ENCODE measurements at places on chromosomes 3 and 15.

- no peak for DNase-seq
Observed at GRCh38 chr15:35931799-35932341, 385.9 kb upstream of the DPH6 start.

DNA sequence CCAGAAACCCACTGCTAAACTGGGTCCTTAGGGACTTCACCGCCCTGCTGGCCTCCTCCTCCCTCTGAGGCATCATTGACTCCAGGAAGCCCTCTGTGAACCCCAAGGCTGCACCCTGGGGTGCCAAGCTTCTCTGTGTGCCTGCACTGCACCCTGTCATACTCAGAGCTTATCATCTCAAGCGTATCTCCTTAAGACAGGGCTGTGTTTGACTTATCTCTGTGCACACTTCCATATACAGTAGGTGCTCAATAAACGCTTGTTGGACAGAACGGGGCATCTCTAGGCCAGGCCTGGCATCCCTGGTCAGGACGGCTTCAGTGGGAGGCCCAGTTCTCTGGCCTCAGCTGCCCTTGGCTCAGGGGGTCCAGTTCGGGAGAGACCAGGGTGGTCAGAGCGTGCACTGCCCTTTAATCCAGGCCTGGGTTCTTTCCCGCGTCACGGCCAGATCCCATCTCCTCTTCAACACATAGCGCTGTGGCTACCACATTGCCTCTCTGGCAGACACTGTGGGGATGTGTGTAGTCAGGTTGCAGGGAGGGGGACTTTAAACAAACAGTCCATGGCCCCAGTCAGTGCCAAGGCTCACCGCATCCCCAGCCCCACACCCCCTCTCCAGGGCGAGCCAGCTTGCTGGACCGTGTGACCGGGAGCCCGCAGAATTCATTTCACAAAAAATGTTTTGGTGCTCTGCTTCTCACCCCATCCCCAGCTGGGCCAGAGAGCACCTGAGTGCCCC, 33.4 kb downstream of the MAGEF1 start:
- DNase-seq = no peak

- no peak for DNase-seq
Observed at GRCh38 chr15:71510763-71511162, 299.6 kb upstream of the NR2E3 start.

GRCh38 chr3:97306226-97306625, 458.3 kb upstream of the ARL6 start:
- no peak for DNase-seq

DNA sequence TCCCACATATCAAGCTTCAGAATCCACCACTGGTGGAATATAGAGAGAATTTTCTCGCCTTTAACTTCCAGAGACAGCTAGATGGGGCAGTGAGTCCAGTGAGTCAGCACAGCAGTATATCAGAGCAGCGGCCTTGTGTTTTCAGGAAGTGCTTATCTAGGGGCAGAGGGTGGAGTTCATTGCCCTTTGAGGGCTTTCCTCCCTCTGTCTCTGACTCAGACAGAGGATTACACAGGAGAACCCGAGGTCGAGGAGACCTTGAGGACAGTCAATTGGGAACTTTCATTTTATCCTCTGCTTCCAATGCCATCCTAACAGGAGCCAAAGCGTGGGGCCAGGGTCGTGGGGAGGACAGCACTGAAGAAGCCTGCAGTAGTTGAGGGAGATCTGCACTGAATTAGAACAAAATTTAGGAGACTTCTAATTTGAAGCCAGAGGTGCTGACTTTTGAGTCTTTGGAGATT, 109.6 kb upstream of the UMPS start:
- peak; percentile 61 for DNase-seq

DNA sequence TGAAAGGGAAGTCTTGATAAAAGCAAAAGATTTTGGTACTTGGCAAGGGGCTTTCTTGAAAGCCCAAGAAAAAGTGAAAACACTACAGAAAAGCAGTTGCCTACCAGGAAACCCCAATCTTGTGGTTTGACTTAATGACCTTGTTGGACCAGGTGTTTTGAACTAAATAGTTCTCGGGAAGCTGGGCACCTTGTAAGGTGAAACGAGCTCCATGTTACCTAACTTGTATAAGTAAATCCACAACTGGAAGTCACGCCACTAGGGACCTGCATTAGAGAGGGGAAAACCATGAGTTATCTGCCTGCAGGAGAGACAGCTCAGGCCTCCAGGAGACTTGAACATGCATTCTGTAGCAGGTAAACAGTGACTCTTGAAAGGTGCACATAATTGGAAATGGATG, 88.2 kb downstream of the GMPS start:
- no peak for DNase-seq

- no peak for DNase-seq
Observed at GRCh38 chr15:80936288-80937078, 53.1 kb downstream of the MESD start.

- no peak for DNase-seq
Observed at GRCh38 chr15:57461541-57461940, 85.2 kb downstream of the CGNL1 start.

DNA sequence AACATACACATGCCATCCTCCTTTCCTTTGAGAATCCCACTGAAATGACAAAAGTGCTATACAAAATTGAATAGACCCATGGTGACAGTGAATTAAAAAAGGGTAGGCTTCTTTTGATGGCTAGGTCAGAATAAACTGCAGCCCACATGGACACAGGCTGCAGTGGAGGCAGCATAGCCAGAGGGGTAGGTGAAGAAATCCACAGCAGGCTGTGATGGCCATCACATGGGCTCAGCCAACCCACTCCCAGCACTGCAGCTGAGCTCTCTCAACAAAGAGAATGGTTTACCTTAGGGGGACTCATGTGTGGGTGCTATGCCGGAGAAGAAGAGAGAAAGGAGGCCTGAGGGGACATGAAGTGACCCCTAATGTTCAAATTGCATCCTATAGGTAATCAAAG, 331.1 kb downstream of the CHST2 start:
- DNase-seq = no peak

DNA sequence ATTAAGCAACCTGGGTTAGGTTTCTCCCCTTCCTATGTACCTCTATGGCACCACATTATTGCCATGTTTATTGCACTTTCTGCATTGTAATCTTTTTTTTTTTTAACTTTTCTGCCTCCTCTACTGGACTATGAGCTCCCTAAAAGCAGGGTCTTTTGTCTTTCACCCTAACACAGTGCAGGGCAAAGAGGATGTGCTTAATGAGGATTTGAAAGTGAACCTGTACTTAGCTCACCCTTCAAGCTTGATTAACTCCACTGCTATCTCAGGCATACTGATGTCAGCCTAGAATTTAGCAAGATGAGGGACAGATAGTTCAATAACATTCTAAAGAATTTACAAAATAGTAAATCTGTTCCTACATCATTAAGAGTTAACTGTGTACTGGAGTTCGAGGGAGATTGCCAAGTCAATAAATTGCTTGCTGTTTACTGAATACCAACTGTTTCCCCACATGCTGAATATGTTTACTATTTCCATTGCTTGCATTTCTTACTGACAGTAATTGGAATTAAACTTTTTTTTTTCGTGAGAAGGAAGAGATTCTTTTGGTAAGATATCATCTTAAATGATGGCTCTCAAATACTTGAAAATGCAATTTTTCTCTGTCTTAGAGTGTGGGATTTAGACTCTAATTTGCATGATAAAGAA, 15.7 kb upstream of the PPARG start:
- no peak for DNase-seq

DNA sequence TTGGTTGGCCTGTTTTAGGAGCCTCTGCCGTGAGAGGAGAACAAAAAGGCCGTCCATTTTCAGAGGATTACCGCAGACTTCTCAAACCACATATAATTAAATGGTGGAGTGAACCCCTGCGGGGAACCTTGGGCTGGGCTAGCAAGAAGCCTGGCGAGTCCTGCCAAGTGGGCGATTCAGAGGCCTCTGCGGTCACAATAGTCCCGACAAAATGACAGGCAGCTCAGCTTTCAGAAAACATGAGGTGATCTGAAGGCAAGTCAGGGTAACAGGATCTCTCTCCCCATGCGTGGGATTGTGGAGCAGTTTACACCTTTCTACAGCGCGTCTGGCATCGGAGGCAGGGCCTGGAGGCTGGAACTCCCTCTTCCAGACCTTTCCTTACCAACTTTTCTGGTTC, 134.8 kb downstream of the ASB7 start:
- no peak for DNase-seq

GRCh38 chr3:116977441-116977840, 267.9 kb downstream of the TUSC7 start:
- DNase-seq = no peak

GRCh38 chr3:47772788-47773187, 8.9 kb downstream of the SMARCC1 start:
- DNase-seq = no peak

GRCh38 chr15:43095243-43095642, 10.6 kb downstream of the UBR1 start:
- no peak for DNase-seq

DNA sequence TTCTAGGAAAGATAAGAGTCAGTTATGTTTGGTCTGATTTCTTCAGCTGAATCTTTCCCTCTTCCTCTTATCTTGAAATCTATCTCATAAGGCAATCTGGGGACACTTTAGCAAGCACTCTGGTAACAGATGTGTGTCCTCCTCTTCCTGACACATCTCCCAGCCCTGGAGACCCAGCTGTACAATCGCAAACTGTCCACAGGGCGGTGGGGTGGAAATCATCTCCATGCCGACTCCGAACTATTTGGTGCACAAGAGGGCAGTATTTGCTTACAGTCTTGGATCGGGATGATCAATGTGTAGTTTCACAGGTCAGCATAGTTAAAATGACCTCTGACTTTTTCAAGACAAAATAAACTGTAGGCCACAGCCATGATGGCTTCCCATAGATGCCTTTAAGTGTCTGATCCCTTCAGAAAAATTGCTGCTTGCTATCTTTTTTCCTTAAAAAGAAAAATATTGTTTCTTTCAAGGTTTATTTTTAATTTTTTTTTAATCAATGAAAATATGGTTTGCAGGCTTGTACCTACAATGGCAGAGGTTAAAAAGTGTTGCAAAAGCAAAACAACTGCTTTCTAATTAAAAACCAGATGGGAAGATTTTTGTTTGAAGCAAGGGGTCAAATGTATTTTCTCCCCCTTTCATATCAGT, 17.7 kb downstream of the EEFSEC start:
- no peak for DNase-seq

DNA sequence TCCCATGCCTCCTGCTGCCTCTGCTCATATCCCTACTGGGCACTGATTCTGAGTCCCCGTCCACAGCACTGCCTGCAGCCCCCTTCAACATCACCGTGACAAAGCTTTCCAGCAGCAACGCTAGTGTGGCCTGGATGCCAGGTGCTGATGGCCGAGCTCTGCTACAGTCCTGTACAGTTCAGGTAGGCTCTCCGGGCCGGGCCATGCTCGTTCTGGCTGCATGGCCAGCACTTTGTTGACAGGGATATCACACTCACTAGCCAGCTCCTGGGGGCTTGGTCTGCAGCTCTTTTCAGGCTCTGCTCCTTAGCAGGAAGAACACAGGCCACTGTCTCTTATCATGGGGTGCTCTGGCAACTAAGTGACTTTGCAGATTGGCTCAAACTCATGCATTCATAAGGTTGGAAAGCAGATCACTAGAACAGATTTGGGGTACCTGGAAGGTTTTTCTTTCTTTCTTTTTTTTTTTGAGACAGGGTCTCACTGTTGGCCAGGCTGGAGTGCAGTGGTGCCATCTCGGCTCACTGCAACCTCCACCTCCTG, 6.0 kb downstream of the TYRO3 start:
- DNase-seq = no peak

GRCh38 chr15:74196175-74196574, 6.4 kb downstream of the STRA6 start:
- no peak for DNase-seq

DNA sequence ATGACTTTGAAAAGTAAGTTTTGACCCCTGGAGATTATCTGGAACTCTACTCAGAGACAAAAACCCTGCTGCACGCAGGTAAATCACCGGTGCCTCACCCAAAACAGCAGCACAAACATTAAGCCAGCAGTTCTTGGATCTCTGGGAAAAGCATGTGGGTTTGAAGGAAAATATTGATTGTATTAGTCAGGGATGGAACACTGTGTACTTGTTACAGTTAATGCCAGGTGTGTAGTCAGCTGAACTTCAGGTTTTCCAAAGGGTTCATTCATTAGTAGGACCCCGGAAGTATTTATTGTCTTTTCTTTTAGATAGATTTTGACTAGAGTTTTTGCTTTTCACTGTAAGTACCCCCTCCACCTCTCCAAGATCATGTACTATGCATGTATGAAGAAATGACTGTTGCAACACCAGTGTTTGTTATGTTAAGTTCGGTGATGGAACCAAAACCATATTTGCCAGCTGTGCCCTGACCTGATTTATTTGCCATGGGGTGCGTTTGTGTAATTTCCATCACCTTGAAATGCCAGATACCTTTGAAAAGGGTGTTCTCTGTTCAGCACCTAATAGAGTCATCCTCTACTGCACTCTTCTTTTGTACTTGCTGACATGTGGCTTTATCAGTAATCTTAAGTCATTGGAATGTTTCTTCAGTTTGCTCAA, 14.5 kb downstream of the ARHGEF26 start:
- DNase-seq = no peak

DNA sequence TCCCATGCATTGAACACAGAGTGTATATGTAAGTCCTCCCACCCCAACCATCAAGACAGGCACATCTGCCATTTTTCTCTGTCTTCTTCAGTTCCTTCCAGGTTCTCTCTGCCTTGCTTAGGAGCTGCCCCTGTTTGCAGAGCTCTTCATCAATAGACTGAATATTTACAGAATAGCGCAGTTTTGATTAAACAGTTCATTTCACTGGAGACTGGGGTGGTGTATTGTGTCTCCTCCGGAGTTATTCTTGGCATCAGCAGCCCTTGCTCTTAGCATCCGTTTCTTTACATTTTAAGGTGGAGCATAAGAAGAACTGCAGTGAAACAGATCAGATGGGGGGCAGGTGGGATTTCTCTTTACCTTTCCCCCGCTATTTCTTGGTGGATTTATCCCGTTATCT, 87.7 kb downstream of the LIPC start:
- no peak for DNase-seq

- peak; percentile 29 for DNase-seq
Observed at GRCh38 chr3:11300970-11301369, 28.8 kb downstream of the ATG7 start.

DNA sequence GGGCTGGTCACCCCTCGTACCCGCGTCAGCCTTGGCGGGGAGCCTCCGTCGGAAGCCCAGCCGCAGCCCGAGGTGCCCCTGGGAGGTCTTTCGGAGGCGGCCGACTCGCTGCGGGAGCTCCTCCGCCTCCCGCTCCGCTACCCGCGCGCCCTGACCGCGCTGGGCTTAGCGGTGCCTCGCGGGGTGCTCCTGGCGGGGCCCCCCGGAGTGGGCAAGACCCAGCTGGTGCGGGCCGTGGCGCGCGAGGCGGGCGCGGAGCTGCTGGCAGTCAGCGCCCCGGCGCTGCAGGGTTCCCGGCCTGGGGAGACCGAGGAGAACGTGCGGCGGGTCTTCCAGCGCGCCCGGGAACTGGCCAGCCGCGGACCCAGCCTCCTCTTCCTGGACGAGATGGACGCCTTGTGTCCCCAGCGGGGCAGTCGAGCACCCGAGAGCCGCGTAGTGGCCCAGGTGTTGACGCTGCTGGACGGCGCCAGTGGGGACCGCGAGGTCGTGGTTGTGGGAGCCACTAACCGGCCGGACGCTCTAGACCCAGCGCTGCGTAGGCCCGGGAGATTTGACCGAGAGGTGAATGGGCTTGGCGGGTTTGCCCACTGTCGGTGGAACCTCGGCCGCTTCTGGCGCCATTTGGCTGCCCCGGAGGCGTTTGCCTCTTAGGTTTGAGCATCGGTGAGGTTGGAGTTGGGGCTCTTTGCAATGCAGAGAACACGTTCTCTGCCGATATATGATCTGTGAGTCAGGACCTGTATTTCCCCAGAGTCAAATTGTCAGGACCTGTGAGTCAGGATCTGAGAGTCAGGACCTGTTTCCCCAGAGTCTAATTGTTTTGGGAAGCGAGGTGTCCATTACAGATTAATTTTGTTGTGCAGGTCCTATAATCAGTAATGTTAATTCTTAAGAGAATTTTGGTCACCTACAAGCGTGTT, 24.9 kb upstream of the GATM start:
- DNase-seq = peak; percentile 42
